ENCODE measurements at places on chromosomes 3 and 15.

GRCh38 chr3:113174304-113174703 lies 37.1 kb upstream of the BOC start:
- DNase-seq: no peak

GRCh38 chr3:113117511-113118234 lies 93.7 kb upstream of the BOC start:
- no peak for DNase-seq

- no peak for DNase-seq
These were observed 9.2 kb upstream of the PAQR5 start for GRCh38 chr15:69289342-69290146.

- DNase-seq: no peak
These were observed 28.6 kb downstream of the IQSEC1 start for GRCh38 chr3:13044496-13045240.

DNA sequence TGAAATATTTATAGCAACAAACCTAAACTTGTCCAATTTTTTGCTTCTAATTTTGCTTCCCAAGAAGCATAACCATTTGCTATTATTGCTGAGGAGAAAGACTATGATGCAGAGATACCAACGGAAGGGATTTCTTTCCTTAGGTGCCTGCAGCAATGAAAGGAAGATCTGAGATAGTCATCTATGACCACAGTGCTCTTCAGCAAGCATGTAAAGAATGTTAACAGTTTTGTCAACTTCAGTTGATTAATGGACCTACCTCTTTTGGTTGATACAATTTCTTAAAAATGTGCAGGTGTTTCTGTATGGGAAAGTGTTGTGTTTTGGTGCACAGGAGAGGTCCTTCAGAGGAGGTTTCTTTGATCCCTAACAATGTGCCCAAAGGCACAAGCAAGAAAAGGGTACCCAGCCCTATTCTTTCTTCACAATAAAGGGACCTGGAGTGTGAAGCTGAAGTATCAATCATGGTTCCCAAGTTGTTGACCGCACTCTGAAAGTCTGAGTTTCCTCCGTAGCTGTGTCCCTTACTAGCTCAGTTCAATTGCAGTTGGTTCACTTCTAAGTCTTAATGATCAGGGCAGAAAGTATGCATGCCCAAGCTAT lies 307.7 kb upstream of the KCNH8 start:
- DNase-seq: no peak

DNA sequence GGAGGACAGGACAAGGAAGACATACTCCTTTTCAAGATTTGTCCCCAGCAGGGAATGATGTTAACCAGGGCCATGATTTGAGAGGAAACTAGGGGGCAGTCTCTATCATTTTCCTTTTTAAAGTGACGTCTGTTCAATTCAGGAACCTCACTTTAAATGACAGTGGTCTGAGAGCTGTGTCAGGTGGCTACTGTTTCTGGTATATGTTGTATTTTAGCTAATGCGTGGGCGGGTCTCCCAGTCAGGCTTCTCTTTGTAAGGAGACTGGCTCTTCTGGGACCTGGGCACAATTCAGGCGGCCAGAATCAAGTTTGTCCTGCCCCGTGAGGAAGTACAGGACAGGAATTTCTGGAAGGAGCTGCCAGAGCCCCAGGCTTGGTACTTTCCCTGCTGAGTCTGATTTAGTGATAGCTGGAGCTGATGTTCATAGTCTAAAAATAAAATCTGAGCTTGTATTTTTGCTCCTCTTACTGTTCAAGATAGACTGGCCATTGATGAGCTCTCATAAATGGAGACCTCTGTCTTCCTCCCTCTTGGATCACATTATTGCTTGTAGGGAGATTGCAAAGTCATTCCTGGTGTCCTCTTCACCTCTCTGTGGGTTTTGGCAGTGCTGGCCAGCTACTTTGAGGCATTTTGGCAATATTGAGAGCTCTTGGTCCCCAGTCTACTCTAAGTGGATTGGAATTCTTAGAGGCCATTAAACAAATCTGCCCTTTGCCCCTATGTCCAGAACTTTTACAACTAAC lies 25.6 kb downstream of the SQOR start:
- no peak for DNase-seq

- DNase-seq: no peak
These were observed 318.5 kb downstream of the TBC1D5 start for GRCh38 chr3:17423786-17424536.

GRCh38 chr3:186025161-186025560 lies 83.7 kb downstream of the ETV5 start:
- DNase-seq: no peak

DNA sequence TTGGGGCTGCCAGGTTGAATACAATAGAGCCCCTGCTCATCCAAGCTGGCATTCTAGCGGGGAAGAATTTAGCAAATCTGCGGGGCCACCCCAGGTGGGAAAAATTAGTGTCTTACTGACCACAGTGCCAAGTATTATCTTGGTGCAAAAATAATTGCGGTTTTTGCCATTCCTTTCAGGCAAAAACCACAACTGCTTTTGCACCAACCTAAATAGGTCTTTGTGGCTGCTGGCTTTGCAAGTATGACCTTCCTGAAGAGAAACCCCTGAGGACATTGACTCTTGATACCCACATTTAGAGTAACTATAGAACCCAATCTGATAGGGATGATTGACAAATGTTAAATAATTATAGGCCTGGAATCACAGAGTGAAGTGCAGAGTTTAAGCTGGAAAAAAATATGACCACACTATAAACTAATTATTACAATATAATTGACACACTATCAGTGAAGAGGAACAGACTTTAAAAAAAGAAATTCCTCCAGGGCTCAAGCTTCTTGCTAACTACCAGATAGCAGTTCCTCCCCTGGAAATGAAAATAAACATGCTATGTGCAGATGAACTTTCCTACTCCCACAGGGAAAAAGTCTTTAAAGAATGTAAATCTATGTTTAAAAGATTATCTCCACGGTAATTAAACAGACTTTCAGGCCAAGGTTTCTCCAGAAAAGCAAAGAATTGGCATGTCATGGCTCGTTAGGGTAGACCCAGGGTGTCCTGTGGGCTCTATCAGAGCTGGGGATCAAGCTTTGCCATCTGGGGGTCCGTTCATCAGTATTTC lies 34.4 kb downstream of the CA12 start:
- DNase-seq: no peak

DNA sequence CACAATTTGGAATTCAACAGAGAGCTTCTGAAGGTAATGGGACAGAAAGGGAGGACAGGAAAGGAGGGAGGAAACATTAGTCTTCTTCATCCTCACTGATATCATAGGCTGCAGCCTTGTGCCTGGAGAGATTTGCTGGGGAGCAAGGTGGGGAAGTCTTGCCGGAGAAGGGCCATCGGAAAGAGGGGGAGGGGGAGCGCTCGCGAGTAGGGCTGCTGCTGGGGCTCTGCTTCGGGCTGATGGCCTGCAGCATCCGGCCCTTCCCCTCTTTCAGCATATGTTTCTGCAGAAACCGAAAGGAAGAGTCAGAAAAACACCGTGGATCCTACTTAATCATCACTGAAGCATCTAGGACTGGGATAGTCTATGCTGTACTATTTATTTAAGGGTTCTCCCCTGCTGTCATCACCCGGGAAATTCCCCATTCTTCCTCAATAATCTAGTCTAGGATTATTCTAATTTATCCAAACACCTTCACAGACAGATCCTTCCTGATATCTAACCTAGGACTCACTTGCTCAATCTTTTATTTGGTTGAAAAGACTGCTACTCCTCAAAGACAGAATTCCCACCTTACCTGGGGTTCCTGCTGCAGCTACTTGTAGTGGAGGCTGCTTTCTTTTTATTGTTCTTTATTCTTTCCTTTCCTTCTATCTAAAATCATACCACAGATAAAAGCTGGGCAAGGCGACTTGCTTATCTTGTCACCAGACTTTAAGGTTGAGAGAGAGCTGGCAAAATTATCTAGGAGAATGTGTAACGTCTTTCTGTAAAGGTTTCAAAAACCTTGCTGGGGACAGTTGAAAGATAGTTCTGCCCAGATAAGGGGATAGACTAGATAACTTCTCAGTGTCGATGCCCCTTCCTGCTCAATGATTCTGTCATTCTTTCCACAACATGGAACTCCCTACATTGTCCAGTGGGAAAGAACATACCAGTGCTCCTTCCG lies 22.6 kb downstream of the SLC51A start:
- DNase-seq: no peak

- DNase-seq: no peak
These were observed 374.6 kb downstream of the EPHB1 start for GRCh38 chr3:135169651-135170050.

DNA sequence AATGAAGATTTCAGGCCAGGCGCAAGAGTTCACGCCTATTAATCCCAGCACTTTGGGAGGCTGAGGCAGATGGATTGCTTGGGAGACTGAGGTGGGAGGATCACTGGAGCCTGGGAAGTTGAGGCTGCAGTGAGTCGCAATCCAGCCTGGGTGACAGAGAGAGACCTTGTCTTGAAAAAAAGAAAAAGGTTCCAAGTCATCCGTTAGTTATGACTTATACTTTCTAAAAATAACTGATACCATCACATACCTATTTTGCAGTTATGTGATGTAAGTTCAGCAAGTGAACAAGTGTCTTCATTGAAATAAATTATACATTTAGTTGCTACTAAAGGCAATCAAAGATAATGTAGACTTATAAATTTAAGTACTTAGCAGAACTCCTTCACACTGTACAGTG lies 22.1 kb downstream of the CLPX start:
- DNase-seq: no peak
